GOT3 (cell line): ENCODE measurements at places on chromosomes 6 and 20.

DNA sequence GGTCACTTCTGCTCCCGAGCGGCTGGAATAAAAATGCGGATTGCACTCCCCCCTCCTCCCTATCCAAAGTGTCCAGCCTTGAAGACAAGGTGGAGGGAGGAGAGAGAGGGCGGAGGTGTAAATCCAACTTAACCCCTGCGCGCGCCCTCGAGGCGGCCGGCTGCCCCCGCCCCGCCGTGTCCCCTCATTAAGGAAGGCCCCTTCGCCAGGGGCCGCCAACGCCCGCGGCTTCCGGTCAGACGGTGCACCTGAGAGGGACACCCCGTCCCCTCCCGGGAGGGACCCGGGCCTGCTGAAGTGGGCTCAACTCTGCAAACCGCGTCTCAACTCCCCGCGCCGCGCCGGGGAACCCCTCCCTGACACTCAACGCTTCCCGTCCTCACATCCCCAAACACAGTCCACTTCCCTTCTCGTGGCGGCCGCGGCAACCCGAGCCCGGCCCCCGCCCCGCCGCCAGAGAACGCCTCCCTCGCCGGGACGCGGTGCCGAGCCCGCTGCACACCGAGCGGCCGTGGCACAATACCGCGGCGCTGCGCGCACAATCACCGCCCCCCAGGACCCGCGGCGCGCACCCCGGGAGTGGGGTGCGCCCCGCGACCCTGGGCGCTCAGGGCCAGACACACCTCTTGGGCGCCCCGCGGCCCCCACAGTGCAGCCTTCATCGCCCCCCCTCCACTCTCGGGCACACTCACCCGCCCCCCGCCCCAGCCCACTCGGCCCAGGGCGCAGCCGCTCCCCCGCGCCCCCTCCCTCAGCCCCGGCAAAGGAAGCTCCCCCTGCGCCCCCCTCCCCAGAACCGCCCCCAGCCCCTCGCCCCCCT, 102.5 kb downstream of the NOL4L start:
- DNase-seq: no peak

- DNase-seq: no peak
Observed at GRCh38 chr6:97705568-97705967, 422.6 kb upstream of the MMS22L start.

- no peak for DNase-seq
Observed at GRCh38 chr6:85726206-85726605, 83.5 kb upstream of the SYNCRIP start.

DNA sequence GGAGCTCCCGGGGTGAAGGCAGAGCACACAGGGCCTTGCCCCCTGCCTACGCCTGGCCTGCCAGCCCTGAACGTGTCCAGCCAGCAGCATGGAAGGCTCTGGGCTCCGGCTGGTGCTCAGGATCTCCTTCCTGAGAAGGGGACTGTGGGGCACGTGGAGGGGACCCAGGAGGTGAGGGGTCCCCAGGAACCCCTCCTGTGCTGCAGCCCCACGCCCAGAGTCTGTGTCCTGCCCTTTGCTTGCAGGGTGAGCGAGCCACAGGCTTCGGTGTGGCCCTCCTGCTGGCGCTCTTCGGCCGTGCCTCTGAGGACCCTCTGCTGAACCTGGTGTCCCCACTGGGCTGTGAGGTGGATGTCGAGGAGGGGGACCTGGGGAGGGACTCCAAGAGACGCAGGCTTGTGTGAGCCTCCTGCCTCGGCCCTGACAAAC, 22.3 kb downstream of the NPEPL1 start:
- DNase-seq: no peak

DNA sequence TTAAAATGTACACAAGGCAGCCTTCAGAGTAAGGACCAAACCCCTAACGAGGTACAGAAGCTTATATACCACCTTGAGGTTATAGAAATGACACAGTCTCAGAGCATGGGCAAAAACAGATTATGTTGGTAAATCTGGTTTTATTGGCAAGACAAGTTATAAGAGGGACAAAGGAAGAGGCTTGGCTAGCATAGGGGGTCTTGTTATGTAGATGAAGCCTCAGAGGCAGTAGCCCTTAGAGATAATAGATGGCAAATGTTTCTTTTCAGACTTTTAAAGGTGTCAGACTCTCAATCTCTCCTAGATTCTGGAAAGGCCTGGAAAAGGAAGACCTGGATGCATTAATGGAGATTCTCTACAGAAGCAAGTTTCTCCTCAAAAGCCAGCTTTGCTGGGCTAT, 123.3 kb upstream of the ATXN1 start:
- no peak for DNase-seq

DNA sequence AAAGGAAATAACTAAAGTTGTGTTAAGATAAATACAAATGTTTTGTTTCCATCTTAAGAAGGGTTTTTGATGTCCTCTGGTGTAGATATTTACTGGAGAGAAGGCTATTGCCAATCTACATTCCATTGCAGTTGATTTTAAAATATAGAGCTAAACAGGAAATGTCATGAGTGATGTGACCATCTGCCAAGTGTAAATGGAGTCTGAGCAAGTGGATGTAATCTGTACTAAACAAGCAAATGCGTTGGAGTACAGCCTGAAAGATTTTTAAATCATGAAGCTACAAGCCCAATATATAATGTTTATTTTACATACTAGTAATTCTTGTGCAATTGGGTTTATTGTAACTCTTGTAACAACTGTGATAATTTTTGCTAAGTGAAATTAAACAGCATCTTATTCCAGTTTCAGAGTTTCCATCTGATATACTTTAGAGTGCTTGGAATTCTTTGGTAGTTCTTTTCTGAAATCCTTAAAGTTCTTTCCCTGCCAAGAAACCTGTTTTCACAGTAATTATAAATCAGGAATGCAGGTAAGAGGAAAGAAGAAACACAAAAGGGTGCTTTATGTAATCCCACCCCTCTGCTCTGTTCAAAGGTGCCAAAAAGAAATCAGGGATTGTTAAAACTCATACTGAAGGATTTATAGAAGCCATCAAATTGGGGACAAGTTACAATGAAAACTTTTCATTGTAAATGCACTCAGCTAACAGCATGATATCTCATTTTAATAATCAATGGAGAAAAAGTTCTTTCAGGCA, 47.2 kb upstream of the FLRT3 start:
- DNase-seq: no peak

DNA sequence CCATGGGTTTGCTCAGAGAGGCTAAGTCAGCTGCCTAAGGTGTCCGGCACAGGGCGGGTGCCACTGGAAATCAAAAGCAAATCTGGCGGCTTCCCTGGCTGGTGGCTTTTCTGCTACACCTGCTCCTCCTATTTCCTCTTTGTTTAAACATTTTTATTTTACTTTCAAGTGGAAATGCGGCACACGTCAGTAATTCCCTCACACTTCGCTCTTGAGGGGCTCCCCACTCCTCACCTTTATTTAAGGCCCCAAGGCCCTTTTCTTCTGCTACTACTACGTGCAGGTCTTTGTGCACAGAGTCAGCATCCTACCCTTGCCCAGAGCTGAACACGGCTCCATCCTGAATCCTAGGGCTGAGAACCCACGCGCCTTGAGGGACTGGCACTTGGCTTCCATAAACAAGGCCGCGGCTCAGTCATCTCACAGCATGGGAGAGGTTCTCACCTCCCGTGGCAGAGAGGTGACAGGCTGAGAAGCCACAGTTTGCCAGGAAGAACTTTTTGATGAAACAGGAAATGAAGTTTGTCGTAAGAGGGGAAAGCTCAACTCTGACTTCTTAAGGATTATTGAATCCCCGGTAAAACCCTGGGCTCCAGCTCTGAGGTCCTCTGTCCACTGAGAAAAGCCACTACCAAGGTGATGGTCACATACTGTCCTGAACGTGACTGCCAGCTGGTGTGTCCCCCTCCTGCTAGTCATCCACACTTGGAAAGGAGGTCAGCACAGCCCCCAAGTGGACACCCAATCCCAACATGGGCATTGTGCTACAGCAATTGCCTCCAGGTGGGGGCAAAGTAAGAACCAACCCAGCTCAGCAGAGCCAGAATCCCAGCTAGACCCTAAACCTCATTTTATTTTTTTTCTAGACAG, 48.0 kb downstream of the NFATC2 start:
- DNase-seq: no peak

- DNase-seq: no peak
Observed at GRCh38 chr6:138422861-138423260, 18.8 kb downstream of the HEBP2 start.

GRCh38 chr20:34269996-34270627, 28.9 kb downstream of the ASIP start:
- no peak for DNase-seq

DNA sequence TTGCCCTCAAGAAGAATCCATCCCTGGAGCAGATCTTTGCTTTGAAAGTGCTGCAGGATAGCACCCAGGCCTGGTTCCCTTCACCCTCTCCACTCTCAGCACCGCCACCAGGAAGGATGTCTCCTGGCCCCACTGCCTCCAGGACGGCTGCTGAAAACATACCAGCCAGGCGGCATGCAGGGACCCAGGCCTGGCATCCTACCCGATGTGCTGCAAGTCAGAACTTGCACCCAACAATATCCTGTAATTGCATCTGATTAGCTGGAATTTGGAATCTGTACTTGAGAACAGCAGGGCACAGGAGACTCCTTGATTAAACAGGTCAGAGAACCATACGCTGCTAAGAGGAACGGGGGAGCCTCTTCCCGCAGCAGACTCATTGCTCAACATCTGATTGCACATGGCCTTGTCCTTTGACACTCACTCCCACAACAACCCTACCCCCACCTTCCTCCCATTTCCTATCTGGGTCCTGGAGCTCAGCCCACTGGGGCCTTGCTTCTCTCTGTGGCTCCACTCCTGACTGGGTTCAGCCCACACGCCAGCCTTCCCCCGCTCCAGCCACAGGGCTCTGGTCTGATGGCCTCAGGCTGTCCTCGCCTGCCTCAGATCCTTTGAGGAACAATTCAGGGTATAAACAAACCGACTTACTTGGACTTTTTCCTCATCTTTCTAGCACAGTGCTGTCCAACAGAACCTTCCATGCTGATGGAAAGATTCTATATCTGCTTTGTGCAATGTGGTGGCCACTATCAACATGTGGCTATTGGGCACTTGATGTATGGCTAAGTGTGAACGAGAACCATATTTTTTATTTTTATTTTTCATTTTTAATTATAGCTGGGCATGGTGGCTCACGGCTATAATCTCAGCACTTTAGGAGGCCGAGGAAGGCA, 78.0 kb downstream of the FGD2 start:
- DNase-seq: no peak

DNA sequence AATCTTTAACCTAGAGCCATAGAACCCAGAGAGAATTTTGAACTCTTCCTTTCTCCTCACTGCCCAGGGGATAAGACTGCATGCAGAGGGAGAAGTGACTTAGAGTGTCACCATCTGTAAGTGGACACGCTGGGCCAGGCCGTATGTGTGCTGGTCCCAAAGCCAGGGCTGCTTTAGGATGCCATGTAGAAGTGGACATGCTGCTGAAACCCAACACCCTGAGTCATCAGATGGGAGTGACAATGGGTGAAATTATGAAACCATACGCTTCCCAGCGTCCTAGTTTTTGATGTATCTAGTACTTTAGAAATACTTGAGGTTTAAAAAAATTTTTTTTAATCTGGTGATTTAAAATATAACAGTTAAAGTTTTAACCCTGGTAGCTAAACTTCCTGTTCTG, 191.1 kb downstream of the FNDC1 start:
- no peak for DNase-seq

DNA sequence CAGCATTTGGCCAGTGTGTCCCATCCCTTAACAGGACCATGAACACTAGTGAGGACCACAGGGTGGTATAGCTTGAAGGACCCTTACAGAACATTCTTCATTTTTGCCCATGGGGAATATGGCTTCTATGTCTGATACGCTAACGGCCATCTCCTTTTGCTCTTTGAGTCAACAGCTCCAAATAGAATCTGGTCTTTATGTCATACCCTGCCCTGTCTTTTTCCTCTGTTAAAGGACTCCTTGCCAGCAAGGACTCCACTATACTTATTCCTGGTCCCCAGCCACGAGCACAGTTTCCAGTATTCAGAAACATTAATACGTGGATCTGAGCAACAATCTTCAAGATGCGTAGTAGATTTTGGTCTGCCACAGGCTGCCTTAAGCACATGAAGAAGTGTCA, 22.5 kb downstream of the SERPINB1 start:
- no peak for DNase-seq

GRCh38 chr6:151445482-151445881, 6.4 kb downstream of the RMND1 start:
- no peak for DNase-seq

- DNase-seq: no peak
Observed at GRCh38 chr6:55017555-55018300, 156.6 kb upstream of the HCRTR2 start.

GRCh38 chr6:53770780-53771249, 24.0 kb upstream of the LRRC1 start:
- DNase-seq: no peak

DNA sequence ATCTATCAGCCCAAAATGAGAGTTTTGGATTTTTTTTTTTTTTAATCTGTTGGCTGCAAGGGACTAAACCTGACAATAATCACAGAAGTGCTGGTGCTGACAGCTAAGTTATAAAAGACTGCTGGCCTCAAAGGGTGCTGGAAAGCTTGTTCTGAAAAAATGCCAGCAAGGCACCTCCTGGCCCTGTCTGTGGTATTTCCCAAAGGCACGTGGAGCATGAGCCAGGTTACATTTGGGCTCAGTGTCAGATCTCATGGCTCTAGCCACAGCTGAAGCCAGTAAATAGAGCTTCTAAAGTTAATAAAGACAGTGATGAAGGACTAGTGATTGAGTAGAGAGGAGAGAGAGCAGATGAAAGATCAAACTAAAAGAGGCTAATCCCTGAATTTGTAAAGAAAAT, 178.9 kb downstream of the FUT9 start:
- no peak for DNase-seq

DNA sequence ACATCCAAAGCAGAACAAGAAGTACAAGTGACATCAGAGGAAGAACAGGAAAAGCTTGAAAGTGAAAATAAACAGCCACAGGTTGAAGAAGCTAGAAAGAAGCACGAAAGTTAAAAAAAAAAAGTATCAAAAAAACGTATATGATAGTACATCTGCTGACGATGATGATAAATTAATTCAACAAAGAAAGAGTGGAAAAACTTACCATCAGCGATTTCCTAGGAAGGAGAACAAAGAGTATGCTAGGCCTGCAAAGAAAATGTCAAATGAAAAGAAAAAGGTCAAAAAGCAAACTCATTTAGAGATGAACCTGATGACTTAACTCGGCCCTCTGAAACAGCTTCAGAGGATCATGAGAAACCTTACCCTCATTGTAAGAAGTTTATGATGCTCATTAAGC, 3.7 kb downstream of the SAYSD1 start:
- DNase-seq: no peak

DNA sequence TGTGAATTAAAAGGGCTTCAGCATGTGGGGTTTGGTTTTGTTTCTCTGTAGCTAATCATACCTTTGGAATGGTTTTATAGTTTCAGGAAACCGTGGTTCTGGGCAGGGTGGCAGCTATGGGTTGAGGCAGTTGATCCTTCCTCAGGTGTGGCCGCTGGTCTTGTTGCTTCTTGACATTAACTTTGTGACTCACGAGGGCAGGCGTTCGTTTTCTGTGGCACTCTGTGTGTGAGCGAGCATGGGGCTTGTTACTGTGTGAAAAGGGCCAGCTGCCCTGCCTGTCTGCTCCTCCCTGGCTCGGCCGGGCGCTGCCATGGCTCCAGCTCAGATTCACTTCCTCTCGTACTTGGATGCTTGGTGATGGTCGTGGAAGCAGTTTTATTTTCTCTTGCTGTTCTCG, 16.2 kb downstream of the DNAJC5 start:
- DNase-seq: no peak

GRCh38 chr20:10090588-10091166, 55.9 kb downstream of the ANKEF1 start:
- no peak for DNase-seq
